ENCODE measurements at places on chromosomes 4 and X.

GRCh38 chr4:115030281-115030680 is 83.1 kb downstream of the NDST4 start:
- DNase-seq, result no peak

DNA sequence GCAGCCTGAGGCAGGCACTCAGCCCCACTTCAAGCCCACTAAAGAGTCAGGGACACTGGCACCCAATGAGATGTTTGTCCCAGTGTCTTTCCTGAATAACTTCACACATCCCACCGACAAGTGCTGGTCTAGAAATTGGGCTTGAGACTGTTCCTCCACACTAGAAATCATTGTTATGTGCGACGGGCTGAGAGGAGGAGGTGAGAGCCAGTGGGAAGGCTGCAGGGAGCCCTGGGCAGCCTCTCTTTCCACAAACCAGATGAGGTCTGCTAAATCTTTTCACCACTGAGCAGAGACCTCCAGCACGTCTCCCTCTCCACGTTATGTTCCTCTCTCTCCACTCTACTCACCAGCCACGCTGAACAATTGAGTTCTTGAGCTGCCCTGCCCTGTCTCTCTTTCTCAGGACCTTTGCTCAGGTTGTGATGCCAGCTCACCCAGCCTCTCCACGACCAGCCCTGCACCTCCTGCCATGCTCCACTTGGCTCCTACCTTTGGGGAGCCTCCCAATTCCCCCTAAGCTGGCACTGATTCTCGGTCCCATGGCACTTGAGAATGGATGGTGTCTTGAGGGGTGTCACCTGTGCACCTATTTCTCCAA is 8.4 kb downstream of the SCD5 start:
- no peak for DNase-seq

- no peak for DNase-seq
These were observed 11.1 kb downstream of the USP26 start for GRCh38 chrX:133085785-133086184.

- no peak for DNase-seq
These were observed 108.6 kb downstream of the PALLD start for GRCh38 chr4:168605411-168605810.

DNA sequence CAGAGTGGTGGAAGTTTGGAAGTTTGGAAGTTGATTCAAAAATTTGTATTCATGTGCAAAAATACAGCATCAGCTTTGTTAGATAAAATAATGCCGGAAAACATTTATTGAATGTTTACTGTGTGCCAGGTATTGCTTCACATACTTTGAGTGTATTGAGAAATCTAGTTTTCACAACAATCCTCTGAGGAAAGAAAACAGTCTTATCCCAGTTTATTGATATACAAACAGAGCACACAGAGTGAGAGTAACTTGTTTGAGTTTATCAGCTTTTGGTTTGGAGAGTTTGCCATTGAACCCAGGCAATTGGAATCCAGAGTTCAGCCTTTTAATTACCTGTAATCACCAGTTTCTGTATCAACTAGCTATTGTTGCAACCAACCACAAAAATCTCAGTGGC is 127.2 kb upstream of the RPS6KA3 start:
- no peak for DNase-seq

- no peak for DNase-seq
These were observed 95.1 kb downstream of the GPM6A start for GRCh38 chr4:175716961-175717360.

DNA sequence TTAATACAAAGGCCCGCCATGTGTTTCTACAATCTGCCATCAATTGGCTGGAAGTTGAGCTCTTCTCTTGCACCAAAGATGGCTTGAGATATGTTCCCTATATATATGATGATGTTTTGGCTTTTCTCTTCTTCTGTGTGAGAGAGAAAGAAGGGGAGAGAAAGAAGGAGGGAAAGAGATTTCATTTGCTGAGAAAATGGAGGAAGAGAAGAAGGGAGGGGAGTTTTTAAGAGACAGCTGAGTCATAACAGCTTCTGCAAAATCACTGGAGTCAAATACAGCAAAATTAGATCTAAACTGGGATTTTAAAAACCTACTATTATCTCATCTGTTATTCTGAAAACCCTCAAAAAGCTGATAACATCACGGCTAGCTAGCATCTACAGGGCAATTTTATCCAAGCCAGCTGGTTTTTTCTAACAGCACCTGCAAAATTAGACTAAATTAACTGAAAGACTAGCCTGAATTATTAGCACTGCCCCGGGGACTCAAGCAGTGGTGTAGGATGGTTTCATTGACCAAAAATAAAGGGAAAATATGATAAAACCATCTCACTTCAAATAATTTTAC is 647.6 kb upstream of the ACTRT1 start:
- DNase-seq, result no peak

DNA sequence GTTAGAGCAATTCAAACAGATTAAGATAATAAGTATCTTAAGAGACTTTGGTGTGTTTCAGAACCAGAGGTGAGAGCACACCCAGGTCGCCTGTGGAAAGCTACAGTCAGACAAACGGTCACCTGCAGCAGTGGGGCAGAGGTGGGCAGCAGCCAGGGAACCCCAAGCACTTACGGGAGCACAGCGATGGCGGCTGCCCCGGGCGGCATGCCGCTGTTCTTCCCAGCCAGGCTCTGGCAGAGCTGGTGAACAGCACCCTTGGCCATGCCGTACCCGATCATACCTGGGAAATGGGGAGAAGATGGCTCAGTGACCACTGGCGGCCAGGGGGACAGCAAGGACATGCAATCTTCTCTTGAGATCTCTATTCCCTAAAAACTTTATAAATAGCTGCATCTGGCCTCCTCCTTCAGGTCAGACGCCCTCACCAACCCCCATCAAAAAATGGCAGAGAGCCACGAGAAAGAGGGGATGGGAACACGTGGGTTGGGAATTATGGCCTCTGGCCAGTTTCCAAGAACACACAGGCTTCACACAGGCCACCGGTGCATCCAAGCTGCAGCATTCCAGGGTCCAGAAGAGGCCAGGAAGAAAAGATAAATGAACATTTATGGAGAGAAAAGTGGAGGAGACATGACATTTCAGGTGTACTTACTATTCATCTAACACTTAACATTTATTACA is 19.7 kb downstream of the QDPR start:
- DNase-seq, result no peak

All from NCI-H1694 treated with DMSO at 0.1 percent for 48 hours (cell line).